ENCODE measurements at places on chromosomes 1 and 21.

DNA sequence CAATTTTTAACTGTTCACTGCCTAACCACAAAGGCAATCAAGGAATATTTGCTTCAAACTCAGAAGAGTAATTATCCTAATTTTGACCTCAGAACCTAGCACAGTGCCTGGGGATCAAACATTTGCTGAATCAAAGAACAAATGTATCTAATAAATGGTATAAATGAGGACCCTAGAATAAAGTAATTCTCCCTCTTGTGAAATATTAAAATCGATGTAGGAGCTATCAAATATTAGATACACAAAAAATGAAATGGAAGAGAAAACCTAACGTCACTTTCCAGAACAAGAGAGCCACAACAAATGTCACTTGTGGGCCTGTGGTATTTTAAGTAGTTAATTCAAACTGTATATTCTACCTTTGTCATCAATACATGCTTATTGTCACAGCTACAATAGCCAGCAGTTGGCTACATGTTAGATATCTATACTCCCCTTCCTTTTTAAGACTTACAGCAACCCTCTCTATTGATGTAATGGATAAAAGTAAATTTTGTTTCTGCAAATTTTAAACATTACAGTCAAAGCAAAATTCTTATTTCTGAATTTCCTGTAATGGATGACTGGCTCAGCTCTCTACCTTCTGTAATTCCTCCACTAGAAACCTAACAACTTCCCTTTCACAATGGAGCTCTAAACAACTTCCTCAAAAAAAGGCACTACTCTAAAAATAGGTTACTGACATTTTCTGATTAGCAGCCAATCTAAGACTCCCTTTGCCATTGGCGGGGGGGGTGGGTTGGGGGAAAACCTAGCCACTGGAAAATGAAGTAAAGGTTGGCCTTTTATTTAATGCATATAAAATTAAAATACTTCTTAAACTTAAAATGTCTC lies 37.6 kb downstream of the PUM1 start:
- no peak for DNase-seq

GRCh38 chr1:212354464-212354863 lies 60.2 kb downstream of the PACC1 start:
- DNase-seq, result no peak

DNA sequence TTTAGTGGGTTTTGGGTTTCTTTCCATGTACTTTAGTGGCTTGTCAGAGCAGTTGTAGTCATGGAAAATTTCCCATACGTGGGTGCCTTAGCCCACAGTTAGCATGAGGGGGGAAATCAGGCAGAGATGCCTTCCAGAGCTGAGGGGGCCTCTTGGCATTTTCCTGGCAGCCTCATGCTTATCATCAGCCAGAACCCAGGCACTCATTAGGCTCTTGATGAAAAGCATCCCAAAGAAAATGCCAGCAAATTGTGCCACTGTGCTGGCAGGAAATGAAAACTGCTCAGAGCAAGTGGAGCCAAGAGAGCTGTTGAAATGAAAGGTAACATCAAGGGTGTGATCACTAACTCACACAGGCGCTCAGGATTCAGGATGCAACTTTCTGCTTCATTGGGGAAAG lies 128.0 kb downstream of the TNNI3K start:
- no peak for DNase-seq

DNA sequence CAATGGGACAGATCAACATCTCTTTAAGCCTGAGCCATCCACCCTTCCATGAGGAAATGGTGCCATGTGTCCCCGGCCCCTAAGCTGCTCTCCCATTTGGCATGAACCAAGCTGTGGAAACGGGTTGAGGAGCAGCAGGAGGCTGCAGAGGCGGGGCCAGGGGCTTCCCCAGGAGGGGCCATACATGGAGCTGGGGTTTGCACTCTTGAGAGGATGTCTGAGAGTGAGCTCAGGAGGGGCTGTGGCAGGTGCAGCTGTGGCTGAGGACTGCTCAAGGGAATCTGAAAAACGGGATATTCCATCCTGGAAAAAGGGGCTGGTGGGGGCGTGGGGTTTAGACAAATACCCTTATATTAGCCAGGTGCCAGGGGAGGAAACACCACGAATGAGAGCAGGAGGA lies 7.1 kb upstream of the CLEC20A start:
- DNase-seq, result no peak

GRCh38 chr1:111489604-111490003 lies 13.8 kb downstream of the ADORA3 start:
- no peak for DNase-seq

GRCh38 chr1:207806531-207807325 lies 54.9 kb downstream of the CD46 start:
- DNase-seq, result no peak

- DNase-seq, result no peak
Observed at GRCh38 chr1:245605480-245606156, 450.8 kb downstream of the KIF26B start.

GRCh38 chr1:59568158-59568935 lies 246.4 kb upstream of the HOOK1 start:
- no peak for DNase-seq

DNA sequence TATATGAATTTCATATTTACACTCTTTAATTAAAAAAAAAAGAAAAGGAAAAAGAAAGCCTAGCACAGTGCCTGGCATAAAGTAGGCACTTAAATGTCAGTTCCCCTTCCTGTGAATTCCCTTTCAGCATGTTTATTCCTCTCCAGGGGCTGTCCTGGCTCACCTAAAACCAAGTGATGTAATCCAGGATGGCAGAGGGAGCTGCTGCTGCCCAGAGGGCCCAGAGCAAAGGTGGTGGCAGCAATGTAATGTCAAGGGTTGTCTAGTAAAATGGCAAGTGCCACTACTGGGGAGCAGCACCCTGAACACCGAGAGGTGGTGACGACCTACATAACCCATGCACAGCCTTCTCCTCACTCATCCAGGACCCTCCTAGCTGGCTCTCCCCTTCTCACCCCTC lies 78.4 kb upstream of the LPGAT1 start:
- DNase-seq, result no peak

- no peak for DNase-seq
Observed at GRCh38 chr1:53345996-53346813, 18.3 kb upstream of the LRP8 start.

DNA sequence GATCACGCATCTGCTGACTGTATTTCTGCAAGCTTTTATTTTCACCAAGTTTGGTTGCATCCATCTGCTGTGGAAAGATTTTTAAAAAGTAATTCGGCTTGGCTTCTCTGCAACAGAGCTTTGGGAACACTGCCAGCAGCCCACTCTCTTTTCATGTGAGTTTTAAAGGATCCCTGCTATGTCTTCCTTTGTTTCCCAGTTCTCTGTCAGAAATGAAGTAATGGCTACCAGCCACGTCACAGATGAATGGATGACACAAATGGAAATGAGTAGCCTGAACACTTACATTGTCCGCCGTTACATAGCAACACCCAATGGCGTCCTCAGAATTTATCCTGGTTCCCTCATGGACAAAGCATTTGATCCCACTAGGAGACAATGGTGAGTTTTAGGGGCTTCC lies 80.6 kb upstream of the RAVER2 start:
- no peak for DNase-seq

- DNase-seq, result no peak
Observed at GRCh38 chr1:87636198-87636892, 307.7 kb downstream of the LMO4 start.

- no peak for DNase-seq
Observed at GRCh38 chr1:40421431-40422384, 28.6 kb upstream of the ZFP69B start.

DNA sequence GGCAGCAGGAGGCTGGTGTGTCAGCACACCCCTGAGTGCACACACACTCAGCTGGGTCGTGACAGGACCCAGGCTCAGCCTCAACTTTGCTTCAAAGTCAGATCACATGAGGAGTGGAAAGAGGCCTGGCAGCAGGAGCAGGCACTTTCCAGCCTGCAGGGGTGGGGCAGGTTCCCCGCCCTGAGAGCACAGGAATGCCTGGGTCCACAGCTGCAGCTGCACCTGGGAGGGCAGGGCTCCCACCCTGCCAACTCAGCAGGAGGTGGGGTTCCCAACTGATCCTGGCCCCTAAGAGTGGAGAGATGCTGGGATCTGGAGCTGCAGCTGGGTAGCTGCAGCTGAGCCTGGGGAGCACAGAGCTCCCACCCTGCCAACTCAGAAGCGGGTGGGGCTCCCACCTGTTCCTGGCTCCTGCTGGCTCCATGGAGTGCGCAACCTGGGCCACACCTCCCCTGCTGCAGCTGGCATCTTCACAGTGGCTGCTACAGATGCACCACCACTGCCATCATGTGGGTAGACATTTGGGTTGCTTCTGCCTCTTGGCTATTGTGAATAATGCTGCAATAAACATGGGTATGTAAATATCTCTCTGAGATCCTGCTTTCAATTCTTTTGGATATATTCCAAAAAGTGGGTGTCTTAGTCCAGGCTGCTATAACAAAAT lies 415.4 kb downstream of the TTLL7 start:
- no peak for DNase-seq

DNA sequence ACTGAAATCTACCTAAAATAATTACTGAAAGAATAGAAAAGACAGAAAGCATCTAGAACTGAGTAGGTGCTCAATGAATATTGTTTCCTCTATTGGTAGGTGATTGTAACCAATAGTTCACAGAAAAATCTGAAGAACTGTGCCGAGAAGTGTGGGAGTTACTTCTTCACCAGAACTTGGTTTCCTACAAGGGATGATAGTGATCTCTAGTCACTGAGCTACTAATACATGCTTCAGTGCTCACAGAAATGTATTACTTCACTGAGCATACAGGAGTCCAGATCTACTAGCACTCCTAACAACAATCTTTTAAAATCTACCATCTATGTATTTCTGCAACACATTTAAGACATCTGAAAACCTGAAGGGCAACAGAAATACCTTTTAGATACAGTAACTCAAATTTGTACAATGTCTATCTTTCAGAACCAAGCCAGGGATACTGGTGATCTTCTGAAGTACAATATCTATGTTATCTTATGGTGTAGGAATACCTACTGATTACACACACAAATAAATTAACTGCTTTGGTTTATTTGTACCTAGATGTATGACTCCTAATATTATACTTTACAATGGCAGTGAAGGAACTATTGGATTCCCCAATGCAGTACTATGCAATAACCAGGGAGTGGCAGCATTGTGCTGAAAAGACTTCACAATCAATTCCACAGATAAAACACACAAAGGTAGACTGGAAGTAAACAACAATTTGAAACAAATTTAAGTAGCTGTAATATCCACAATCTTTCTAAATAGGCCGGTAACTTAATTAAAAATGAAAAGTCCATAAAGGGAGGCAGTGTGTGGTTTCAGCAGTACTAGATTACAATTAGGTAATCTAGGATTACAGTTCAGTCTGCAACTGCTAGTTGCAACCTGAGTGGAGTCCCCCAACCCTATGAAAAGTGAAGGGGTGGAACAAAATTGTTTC lies 243.0 kb downstream of the SLC45A1 start:
- no peak for DNase-seq

DNA sequence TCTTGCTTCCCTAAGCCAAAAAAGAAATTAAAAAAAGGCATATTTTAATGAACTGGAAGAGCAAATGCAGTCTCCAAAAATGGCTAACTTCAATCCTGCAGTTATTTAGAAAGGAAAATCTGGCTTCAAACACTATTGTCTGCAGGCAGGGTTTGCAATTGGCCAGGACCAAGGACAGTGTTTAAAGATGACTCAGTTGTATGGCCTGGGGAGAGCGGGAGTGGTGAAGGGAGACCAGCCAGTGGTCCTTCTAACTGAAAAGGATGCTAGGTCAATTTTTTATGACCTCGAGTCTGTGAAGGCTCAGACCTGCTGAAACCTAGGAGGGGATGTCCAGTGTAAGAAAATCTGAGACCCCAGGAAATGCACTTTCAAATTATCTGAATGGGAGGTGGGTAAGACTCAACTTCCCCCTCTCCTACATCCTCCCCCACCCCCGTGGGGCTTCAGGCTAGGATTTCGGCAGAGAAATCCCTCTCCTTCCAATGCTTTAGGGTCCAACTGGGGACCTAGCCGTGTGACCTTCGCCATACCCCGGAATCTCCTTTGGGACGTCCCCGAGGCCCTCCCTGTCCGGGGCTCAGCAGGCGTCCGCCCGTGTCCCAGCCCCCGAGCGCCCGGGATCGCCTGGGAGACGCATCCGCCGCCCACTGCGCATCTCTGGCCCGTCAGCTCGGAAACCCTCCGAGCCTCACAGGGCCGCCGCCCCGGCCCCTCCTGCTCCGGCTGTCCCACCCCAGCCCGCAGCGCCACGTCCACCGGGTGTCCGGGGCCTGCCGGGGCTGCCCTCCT lies 602 bp upstream of the RIMKLA start:
- DNase-seq, result no peak

DNA sequence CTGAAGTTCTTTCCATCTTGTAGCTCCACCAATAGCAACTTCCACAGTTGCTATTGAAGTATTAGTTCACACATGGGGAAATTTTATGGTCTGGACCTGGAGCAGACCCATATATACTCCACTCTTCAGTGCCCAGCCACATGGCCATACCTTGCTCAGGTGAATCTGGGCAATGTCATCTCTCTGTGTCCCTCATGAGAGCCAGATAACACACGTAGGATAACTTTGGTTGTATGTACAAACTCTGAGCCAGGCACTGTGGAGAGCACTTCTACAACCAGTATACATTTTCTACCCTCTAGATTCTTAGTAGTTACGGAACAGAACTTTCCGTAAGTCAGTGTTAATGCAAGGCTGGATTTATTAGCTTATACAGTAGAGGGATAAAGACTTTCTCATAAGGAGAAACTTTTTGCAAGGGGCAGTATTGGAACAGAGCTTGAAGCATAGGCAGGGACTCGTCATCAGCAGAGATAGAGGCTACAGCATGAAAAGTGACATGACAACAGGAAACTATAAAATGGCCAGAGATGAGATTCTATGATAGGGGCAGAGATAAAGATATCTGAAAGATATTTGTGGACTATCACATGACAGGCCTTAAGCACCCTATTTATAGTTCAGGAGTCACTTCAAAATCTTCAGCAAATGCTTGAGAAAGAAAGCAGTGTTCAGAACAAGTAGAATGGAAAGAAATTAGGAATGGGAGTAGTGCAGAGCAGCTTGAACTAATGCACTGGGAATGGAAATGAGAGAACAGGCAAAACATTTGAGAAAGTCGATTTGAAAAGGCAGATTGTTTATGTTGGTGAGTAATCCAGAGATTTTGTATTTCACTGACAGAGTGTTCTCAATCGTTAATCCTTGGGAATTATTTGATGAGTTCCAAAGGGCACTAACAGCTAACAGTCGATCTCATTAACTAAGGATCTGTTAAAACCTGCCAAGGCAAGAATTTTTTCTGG lies 481.8 kb downstream of the USP25 start:
- no peak for DNase-seq

GRCh38 chr1:68205794-68206358 lies 26.4 kb downstream of the WLS start:
- DNase-seq, result no peak

GRCh38 chr21:40765811-40766210 lies 81.1 kb downstream of the DSCAM start:
- no peak for DNase-seq

GRCh38 chr1:51313268-51313852 lies 17.0 kb downstream of the TTC39A start:
- DNase-seq, result no peak

All from stimulated activated CD8-positive, alpha-beta memory T cell treated with anti-CD3 and anti-CD28 coated beads, Interleukin-15, amount 100 ng/mL, for 24 hours (primary cell).